ENCODE measurements at places on chromosomes 3 and 15.

DNA sequence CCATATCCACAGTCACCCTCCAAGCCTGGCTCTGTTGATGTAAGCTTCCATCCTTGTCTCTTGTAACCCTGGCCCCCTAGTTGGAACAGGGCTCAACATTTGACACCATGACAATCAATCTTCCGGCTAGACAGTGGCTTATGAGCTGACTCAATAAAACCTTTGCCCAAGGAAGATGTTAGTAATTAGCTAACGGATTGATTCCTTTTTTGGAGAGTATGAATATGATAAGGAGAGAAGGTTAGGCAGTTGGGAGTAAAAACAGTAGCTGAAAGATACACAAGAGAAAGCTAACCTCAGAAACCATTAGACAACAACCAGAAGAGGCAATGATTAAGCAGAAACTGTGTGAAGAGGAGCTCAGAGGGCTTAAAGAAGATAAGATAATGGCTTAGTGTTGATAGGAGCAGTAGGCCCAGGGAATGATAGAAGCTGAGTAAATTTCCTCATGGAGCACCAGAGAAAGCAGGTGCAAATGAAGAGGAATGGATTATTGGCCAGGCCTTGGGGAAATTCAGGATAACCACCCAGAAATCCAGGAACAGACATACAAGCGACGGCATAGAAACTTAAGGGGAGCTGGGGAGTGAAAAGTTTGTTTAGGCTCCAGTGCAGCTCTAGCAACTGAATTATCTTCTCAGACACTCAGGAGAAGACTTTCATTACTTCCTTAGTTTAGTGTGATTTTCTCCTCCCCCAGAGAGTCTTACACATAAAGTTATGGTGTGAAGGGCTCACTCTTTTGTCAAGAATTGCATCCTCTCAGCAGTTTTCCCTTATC is 7.8 kb upstream of the RFX7 start:
- peak; percentile 64 for DNase-seq

- no peak for DNase-seq
These were observed 74.0 kb upstream of the MANF start for GRCh38 chr3:51311055-51311454.

GRCh38 chr15:35484231-35484945 is 61.6 kb downstream of the DPH6 start:
- DNase-seq = no peak

DNA sequence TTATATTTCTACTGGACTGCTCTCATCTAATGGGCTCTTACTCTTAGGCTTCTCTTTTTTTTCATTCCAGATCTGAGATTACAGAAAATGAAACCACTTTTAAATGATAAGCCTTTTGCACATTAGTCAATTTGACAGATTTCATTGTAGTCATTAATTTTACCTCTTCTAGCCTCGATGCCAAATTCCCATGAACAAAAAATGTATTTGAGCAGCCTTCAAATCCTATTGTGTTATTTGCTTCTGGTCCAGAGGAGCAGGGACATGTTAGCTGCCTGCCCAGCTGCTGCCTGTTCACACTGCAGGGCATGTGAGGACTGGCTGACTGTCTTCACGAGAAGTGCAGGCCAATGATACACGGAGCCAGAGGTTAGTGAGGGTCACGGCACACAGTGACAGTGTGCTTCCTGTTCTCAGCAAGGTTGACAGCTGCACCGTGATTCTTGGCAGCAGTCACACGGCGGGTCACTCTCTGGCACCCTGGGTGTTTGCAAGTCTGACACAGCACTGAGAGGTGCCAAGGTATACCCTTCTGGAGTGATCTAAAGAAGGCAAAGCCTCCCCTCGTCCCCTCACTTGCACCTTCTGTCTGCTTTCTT is 40.8 kb downstream of the KAT2B start:
- DNase-seq = no peak

DNA sequence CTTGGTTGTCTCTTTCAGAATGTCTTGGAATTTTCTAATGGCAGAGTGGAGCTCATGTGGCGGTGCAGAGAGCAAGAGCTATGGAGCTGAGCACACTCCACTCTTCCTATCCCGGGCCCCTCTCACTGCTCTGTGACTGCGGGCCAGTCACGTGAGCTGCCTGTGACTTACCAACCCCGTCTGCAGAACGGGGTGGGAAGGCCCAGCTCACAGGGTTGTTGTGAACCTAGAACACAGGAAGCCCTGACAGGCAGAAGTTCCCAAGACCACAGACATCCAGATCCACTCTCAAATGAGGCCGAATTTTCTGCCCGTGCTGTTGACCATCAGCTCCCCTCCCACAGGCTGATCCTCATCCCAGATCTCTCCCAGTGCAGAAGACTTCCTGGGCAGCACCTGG is 35.5 kb upstream of the PLXNA1 start:
- no peak for DNase-seq

DNA sequence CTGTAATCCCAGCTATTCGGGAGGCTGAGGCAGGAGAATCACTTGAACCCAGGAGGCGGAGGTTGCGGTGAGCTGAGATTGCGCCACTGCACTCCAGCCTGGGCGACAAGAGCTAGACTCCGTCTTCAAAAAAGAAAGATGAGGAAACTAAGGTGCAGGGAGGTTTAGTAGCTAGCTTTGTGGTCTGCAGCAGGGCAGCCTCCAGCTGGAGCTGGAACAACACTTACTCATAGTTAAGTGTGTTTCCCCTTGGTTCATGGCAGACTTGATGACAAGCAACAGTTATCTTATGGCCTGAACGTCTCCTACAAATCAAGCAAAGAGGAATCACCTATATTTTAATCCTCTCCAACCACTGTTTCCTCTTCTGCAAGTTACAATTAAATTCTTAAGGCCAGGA is 12.6 kb downstream of the KAT2B start:
- DNase-seq = no peak

- DNase-seq = no peak
These were observed 242.0 kb upstream of the FEZF2 start for GRCh38 chr3:62615258-62615849.

DNA sequence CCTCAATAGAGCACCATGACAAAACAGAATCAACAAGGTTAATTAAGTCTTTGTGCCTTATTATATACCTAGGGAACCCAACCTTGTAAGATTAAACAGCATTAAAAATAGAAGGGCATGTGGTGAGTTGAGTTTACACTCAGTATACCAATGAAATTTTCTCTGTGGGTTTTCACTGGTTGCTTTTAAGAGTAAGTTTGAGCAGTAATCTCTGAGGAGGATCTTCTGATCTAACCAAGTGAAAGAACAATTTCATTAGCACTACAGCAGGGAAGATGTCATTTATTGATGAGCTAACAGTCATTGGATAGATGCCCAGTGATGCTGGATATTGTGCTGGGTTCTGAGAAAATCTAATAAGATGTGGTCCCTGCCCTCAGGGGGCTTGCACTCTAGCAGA is 26.9 kb upstream of the AKAP13 start:
- DNase-seq = no peak

- no peak for DNase-seq
These were observed 27.1 kb downstream of the FSD2 start for GRCh38 chr15:82778755-82779154.

DNA sequence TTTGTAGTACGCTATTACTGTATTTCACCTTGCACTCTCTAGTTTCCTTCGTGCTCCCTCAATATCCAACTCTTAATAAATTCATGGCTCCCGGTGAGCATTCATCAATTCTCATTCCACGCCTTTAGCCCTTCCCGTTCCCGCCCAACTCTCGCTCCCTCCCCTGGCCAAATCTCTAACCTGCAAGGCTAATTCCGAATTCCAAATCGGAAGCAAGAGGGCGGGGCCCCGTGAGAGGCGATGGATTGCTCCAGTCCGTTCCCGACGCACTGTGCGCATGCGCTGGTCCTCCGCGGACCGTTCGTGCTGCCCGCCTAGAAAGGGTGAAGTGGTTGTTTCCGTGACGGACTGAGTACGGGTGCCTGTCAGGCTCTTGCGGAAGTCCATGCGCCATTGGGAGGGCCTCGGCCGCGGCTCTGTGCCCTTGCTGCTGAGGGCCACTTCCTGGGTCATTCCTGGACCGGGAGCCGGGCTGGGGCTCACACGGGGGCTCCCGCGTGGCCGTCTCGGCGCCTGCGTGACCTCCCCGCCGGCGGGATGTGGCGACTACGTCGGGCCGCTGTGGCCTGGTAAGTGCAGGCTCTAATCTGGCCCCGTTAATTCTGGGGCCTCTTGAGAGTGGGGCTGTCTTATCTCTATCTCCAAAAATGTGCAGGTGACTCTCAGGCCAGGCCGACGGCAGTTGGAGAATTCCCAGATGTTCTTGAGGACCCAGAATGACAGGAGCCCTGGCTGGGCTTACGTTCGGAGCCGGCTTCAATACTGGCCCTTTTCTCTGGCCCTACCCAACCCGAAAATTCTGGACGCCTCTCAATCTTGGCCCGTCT is at the start of gene OPA1:
OPA1 (plus strand) TSS at position 368 of the 827 bp plus-strand sequence; CDS start at position 538, 170 bp downstream.
- peak; percentile 90 for DNase-seq

DNA sequence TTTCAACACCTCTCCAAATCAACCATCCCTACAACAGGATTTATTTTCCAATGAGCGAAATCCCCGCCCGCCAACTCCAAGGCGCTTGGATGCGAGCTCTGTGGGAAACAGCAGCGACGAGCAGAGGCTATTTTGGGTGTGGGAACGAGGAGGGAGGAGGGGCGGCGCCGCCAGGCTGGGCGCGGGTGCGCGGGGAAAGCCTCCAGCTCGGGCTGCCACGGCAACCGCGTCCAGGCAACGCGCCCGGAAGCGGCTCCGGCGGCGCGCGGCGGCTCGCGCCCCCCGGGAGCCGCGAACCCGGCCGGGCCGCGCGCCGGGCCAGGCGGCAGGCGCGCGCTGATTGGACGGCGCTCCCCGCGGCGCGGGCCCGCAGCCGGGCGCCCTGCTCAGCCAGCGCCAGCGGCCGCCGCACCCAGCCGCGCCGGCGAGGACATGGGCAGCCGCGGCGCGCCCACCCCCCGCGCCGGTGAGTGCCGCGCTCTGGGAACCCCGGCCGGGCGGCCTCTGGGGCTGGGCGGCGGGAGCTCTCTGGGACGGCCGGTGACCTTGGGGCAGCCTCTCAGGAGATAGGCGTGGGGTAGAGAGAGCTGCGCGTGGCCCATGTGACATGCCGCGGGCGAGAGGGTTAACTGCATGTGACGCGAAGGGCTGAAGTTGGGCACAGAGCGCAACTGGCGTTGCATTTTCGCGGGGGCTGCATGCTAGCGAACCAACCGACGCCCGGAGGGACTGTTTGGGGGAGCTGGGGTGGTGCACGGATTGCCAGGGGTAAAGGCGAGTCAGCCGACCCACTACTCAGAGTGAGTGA is at the start of gene FAM81A:
FAM81A (plus strand) TSS at position 370 of the 808 bp plus-strand sequence. CDS start 20,441 bp downstream, outside the sequence.
- no peak for DNase-seq

GRCh38 chr3:115706311-115706829 is 83.1 kb downstream of the GAP43 start:
- DNase-seq = no peak

DNA sequence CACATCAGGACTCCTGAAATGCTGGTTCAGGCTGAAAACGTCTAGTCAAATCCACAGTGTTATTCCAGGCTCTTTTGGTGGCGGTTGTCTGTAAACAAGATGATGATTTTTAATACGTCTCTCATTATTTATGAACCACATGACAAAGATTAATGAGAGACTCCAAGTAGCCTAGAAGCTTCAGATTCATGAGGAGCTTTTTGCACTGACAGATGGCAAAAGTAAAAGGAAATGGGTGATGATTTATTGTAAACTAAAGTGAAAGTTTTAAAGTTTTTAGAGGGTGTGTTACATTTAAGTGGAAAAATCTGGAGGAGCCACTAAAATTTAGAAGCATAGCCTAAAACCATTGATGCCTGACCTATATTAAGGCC is 77.0 kb downstream of the BBX start:
- no peak for DNase-seq

Data from hematopoietic multipotent progenitor cell treated with erythropoietin and hydrocortisone succinate and interleukin-3 and kit ligand, for 17 days (in vitro differentiated cells).